ENCODE measurements at places on chromosomes 4 and X.

- DNase-seq: peak; percentile 31
Observed at GRCh38 chr4:24583451-24584210, 723 bp downstream of the DHX15 start.

GRCh38 chr4:140834839-140835495, 78.8 kb upstream of the TBC1D9 start:
- no peak for DNase-seq

- no peak for DNase-seq
Observed at GRCh38 chr4:120691536-120691935, 231.0 kb downstream of the PRDM5 start.

DNA sequence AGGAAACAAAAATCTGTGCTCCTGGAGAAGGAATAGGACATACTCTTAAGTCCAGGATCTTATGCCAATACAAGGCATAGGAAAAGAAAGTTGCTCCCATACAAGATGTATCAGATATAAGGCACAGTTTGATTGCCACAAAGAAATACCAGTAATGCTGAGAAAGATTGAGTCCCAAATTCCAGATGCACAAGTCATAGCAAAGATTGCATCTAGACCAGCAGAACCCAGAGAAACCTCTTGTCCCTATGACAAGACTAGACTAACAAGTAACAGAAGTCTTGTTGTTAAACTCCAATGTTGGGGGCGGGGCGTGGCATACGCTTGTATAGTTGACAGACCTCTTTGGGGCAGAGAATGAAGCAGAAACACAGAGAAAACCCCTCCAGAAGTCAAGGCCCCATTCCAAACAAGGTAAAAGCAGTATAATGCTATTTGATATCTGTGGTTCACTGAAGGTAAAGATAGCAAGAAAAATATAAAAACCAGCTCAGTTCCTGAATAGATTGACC, 671.5 kb upstream of the GRIA3 start:
- DNase-seq: no peak

DNA sequence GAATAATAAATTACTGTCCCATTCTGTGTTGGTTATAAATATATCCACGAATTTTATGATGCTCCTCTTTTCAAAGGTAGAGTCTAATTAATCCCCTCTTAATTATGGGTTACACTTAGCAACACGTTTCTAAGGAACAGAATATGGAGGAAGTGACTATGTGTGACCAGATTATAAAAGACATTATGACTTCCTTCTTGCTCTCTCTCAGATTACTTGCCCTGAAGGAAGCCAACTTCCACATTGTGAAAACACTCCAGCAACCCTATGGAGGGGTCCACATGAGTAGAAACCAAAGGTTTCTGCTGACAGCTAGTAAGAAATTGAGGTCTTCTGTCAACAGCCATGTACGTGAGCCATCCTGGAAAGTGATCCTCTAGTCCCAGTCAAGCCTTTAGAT, 59.3 kb downstream of the WDFY3 start:
- no peak for DNase-seq

DNA sequence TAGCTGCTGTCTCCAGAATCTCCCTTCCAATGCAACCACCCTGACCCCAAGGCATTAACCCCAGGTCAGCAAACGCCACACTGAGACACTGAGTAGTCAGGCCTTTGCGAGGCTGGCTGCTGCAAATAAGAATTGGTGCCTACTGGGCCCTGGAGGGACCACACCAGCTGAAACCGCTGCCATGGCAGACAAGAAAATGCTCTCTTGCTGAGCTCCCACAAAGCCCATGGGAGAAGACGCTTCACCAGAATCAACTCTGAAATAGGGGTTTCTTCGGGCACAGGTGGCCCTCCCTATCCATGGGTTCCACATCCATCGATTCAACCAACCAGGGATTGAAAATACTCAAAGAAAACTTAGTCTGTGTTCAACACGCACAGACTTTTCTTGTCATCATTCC, 26.7 kb upstream of the CRMP1 start:
- no peak for DNase-seq

Measured in NCI-H1694 treated with DMSO at 0.1 percent for 48 hours (cell line).